Smooth muscle cell of bladder (primary cell): ENCODE measurements at places on chromosomes 11 and 22. TPM values are rescaled to one million over a fixed set of nuclear protein-coding genes. Genes with fewer than 3 reads are reported as not detected.

Gene MFNG
- 0.09 and 0.14 TPM in 2 replicates for total RNA-seq

Gene OR8D4
- total RNA-seq, result not detected in 2 replicates

Gene CASP1
- total RNA-seq, result 29.3 and 42.1 TPM in 2 replicates

Gene OR8G1
- total RNA-seq, result not detected in 2 replicates

Gene ZFTA
- 7.4 and 10.2 TPM in 2 replicates for total RNA-seq

Gene CEND1
- 0.28 and 0.85 TPM in 2 replicates for total RNA-seq

Gene IMMP1L
- 4.8 and 7.2 TPM in 2 replicates for total RNA-seq

Gene BATF2
- total RNA-seq, result 0.37 and 0.71 TPM in 2 replicates

Gene TRIM49
- total RNA-seq, result not detected in 2 replicates

Gene DNAJB13
- not detected in 2 replicates for total RNA-seq

Gene OR4D11
- not detected in 2 replicates for total RNA-seq

Gene FAR1
- total RNA-seq, result 37.8 and 43.5 TPM in 2 replicates

Gene GRAP2
- under 0.01 TPM in 1 of 2 replicates, not detected in the other for total RNA-seq

Gene SMTN
- total RNA-seq, result 80.2 and 108 TPM in 2 replicates

Gene SLC22A24
- not detected in 2 replicates for total RNA-seq

Gene BEST1
- 5.5 and 7.3 TPM in 2 replicates for total RNA-seq

Gene PDXP
- total RNA-seq, result 3.6 and 6.7 TPM in 2 replicates

Gene TIGD3
- total RNA-seq, result 0.14 and 0.18 TPM in 2 replicates

Gene FAM227A
- 1.6 and 2.1 TPM in 2 replicates for total RNA-seq

Gene MS4A12
- total RNA-seq, result not detected in 2 replicates

Gene LARGE2
- total RNA-seq, result 0.09 TPM in 1 of 2 replicates, not detected in the other

Gene ACTN3
- 0.14 and 0.18 TPM in 2 replicates for total RNA-seq

Gene GLYATL1
- 0.57 TPM in 1 of 2 replicates, not detected in the other for total RNA-seq

Gene SLC1A2
- total RNA-seq, result 6.2 and 6.5 TPM in 2 replicates

Gene GAB4
- total RNA-seq, result not detected in 2 replicates

Gene DRD2
- total RNA-seq, result not detected in 2 replicates

Gene FGF4
- total RNA-seq, result not detected in 2 replicates

Gene SBF1
- total RNA-seq, result 54.6 and 79.1 TPM in 2 replicates

Gene NAV2
- total RNA-seq, result 1.7 and 4.1 TPM in 2 replicates

Gene MOV10L1
- 8.6 and 14.8 TPM in 2 replicates for total RNA-seq

Gene FAU
- 477 and 542 TPM in 2 replicates for total RNA-seq

Gene SYCE3
- 0.37 and 0.85 TPM in 2 replicates for total RNA-seq

Gene RRP7A
- 20.6 and 23.5 TPM in 2 replicates for total RNA-seq

Gene MUC5B
- total RNA-seq, result not detected in 2 replicates

Gene NLRP6
- not detected in 2 replicates for total RNA-seq

Gene DDI1
- under 0.01 TPM in 1 of 2 replicates, not detected in the other for total RNA-seq

Gene PRR33
- not detected in 2 replicates for total RNA-seq

Gene FXYD2
- not detected in 2 replicates for total RNA-seq

Gene APOBEC3A
- total RNA-seq, result not detected in 2 replicates

Gene SPINDOC
- 8.1 and 12.1 TPM in 2 replicates for total RNA-seq

Gene FOLH1
- total RNA-seq, result 0.14 and 0.46 TPM in 2 replicates

Gene PNPLA5
- total RNA-seq, result not detected in 2 replicates

Gene PDE2A
- total RNA-seq, result 0.18 and 0.28 TPM in 2 replicates

Gene USP2
- 0.09 and 0.14 TPM in 2 replicates for total RNA-seq

Gene CDC42EP1
- total RNA-seq, result 7.0 and 10.5 TPM in 2 replicates

Gene CBLIF
- total RNA-seq, result not detected in 2 replicates

Gene ART5
- 0.37 TPM in 1 of 2 replicates, not detected in the other for total RNA-seq

Gene ARHGAP8
- total RNA-seq, result 0.28 and 0.74 TPM in 2 replicates

Gene SEPTIN5
- total RNA-seq, result 10.0 and 22.6 TPM in 2 replicates

Gene SLC17A6
- not detected in 2 replicates for total RNA-seq

Gene RASSF10
- not detected in 2 replicates for total RNA-seq

Gene CRYBB3
- total RNA-seq, result not detected in 2 replicates

Gene PATE2
- not detected in 2 replicates for total RNA-seq

Gene CCDC188
- total RNA-seq, result 0.46 and 1.3 TPM in 2 replicates

Gene KCTD21
- 4.1 and 6.9 TPM in 2 replicates for total RNA-seq

Gene SORL1
- 8.5 and 10.2 TPM in 2 replicates for total RNA-seq

Gene COPB1
- 263 and 305 TPM in 2 replicates for total RNA-seq

Gene OR51B4
- not detected in 2 replicates for total RNA-seq

Gene PHOX2A
- total RNA-seq, result not detected in 2 replicates

Gene ADAMTS8
- 0.28 and 1.7 TPM in 2 replicates for total RNA-seq
